ENCODE measurements at places on chromosomes 1 and 21.

DNA sequence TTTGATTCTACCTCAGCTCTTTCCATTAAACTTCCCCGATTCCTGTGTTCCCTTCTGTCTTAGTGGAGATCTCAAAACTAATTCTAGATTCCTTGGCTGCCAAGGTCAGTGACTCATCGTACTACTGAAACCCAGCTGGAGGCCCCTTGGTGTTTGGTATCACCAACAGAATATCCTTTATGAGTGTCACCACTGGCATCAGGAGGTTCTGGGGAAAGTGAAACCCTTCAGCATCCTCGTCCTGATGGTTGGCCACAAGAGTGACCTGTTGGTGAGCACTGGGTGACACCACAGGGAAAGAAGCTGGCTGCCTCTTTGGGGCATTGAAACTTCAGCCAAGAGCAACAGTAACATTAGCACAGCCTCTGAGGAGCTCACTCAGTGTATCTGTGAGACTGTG is 9.6 kb downstream of the RAB42 start:
- DNase-seq, result no peak

GRCh38 chr1:20555025-20555757 is 2.8 kb downstream of the FAM43B start:
- no peak for DNase-seq

- peak; percentile 74 for DNase-seq
These were observed at the start of gene DENND4B for GRCh38 chr1:153946622-153947241. Gene DENND4B (minus strand): TSS chr1:153946718. CDS start chr1:153944374, 2,344 bp downstream.

- DNase-seq, result no peak
These were observed 25.2 kb upstream of the PRRC2C start for GRCh38 chr1:171460018-171460620.

- DNase-seq, result no peak
These were observed 56.3 kb downstream of the SLC9A1 start for GRCh38 chr1:27098431-27099134.

DNA sequence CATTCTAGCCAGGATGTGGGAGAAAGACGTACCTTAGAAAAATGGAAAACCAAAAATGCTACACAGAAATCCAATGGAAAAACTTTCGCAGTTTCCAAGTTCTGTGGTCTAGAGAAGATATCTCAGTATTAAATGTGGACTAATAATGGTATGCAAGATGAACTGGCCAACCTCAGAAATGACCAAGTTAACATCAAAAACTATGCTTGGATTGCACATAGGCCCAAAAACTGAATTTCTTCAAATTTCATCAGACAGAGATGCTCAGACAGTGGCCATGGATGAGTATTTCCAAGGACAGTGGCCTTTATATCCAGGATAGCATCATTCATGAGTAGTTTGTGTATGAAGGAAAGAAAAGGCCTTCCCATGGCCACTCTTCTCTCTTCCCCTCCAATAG is 132.2 kb downstream of the TIAM1 start:
- no peak for DNase-seq
